Mesenchymal stem cell (in vitro differentiated cells and primary cell): ENCODE measurements at places on chromosomes 11 and 22.

DNA sequence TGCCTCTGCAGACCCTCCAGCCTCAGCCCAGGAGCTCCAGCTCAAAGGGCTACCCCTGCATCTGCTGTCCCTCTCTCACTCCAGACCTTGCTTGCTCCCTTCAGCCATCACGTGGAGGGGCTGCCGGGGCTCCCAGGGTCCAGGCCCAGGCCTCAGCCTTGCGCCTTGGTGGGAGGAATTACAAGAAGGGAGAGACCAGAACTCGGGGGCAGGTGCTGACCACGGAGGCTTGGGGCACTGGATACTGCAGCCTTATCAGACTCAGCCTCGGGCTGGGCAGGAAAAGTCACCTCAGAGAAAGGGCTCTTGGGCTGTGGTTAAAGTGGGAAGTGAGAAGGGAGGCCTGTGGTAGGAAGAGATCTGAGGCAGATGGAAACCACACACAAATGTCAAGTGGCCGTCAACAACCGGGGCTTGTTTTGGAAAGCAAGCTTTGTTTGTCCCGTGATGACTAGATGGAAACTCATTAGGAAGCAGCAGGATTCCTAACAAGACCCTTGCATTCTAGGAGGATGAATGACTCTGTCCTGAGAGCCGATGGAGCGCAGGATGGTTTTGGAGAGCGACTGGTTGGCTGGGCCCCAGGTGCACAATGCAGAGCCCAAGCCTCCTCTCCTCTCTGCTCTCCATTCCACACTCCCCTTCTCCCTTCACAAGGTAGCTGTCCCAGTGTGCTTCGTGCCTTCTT lies 1321.7 kb downstream of the TBC1D22A start:
- no peak overlapping the region for H3K4me3 ChIP-seq
- no peaks in the 10 kb centered on the region for H3K36me3 ChIP-seq
- H3K27ac ChIP-seq = no peak overlapping the region
- no peaks in the 10 kb centered on the region for H3K27me3 ChIP-seq

GRCh38 chr22:25883482-25884033 lies 141.6 kb downstream of the MYO18B start:
- DNase-seq = no peak
- H3K27ac ChIP-seq = no peak overlapping the region
- peaks cover 7% of the 10 kb centered on the region for H3K27me3 ChIP-seq
- no peaks in the 10 kb centered on the region for H3K4me1 ChIP-seq
- no peaks in the 10 kb centered on the region for H3K36me3 ChIP-seq

GRCh38 chr11:77207019-77207485 lies 79.0 kb downstream of the MYO7A start:
- no peak overlapping the region for H3K27ac ChIP-seq
- DNase-seq = no peak
- no peak overlapping the region for H3K4me3 ChIP-seq
- no peaks in the 10 kb centered on the region for H3K36me3 ChIP-seq
- peaks cover 1% of the 10 kb centered on the region for H3K4me1 ChIP-seq

GRCh38 chr11:60396799-60397198 lies 540 bp downstream of the MS4A14 start:
- no peaks in the 10 kb centered on the region for H3K36me3 ChIP-seq
- H3K4me3 ChIP-seq = no peak overlapping the region
- DNase-seq = no peak
- H3K27ac ChIP-seq = no peak overlapping the region

GRCh38 chr11:125995313-125995712 lies 49.5 kb downstream of the VSIG10L2 start:
- H3K27ac ChIP-seq = no peak overlapping the region
- H3K4me3 ChIP-seq = no peak overlapping the region
- H3K27me3 ChIP-seq = no peaks in the 10 kb centered on the region
- peaks cover 87% of the 10 kb centered on the region for H3K36me3 ChIP-seq
- no peak for DNase-seq

DNA sequence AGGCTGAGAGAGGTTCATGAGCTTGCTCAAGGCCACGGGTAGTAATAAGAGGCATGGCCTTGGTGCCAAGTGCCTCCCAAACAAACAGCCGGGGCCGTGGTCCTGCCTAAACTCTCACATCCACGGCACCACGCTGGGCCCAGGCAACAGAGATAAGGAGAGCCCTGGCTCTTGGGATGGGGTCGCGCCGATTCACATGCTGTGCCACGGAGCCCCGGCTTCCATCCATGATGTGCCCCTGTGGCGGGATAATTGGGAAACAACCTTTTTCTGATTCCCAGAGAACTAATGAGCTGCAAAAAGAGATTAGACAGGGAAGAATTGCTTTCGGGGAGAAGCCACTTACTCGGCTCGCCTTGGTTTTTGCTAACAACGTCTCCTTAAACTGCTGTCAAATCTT lies 22.0 kb downstream of the TP53AIP1 start:
- no peak overlapping the region for H3K27ac ChIP-seq
- H3K4me3 ChIP-seq = no peak overlapping the region
- H3K36me3 ChIP-seq = no peaks in the 10 kb centered on the region
- H3K27me3 ChIP-seq = peaks cover 67% of the 10 kb centered on the region

DNA sequence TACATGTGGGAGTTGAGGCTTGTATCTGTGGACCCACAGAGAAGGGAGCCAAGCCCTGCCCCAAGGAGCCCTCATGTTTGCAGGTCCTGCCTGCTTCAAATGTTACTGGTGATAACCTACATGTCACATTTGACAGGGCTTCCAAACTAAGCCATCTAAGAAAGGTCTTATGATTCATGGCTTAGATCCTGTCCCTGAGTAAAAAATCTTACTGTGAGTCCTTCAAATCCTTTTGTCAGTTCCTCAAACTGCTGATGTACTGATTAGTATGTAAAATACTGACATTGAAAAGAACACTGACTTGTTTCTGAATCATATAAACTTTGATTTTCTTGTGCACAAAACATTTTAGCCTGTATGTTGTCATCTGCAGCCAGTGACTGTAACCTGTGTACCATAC lies 1.0 kb upstream of the PANX1 start:
- no peak overlapping the region for H3K27ac ChIP-seq
- peaks cover 20% of the 10 kb centered on the region for H3K4me1 ChIP-seq
- no peak overlapping the region for H3K4me3 ChIP-seq
- H3K27me3 ChIP-seq = no peaks in the 10 kb centered on the region

GRCh38 chr11:38221295-38221694 lies 1623.3 kb upstream of the RAG2 start:
- no peak overlapping the region for H3K4me3 ChIP-seq
- no peak overlapping the region for H3K27ac ChIP-seq
- H3K4me1 ChIP-seq = no peaks in the 10 kb centered on the region
- H3K27me3 ChIP-seq = no peaks in the 10 kb centered on the region
- H3K36me3 ChIP-seq = no peaks in the 10 kb centered on the region

DNA sequence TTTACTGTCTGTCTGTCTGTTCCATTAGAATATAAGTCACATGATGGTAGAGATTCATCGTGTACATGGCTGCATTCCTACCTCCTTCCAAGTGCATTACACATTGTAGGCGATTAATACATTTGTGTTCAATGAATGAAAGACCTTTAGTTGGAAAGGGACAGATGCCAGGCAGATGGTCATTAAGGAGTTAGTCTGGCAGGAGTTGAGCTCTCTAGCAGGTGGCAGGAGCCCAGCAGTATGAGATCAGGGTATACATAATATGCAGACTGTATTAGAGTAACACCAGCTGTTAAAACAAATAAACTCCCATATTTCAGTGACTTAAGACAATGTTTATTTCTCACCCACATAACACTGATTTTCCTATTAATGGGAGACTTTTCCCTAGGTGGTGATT lies 147.7 kb upstream of the LARGE1 start:
- H3K4me3 ChIP-seq = no peak overlapping the region
- no peaks in the 10 kb centered on the region for H3K36me3 ChIP-seq
- no peak overlapping the region for H3K27ac ChIP-seq
- DNase-seq = no peak
- H3K27me3 ChIP-seq = no peaks in the 10 kb centered on the region
